ENCODE measurements at places on chromosomes 2 and 18. TPM values are rescaled to one million over a fixed set of nuclear protein-coding genes. Genes with fewer than 3 reads are reported as not detected.

Gene DSC2
- total RNA-seq: 1.2 TPM

Gene CCDC85A
- 0.26 TPM for total RNA-seq

Gene PLGLB1
- 0.48 TPM for total RNA-seq

Gene MRPL19
- total RNA-seq: 65.1 TPM

Gene LDLRAD4
- total RNA-seq: 2.3 TPM

Gene EPG5
- 3.8 TPM for total RNA-seq
